ENCODE measurements at places on chromosomes 1 and 21. TPM values are rescaled to one million over a fixed set of nuclear protein-coding genes. Genes with fewer than 3 reads are reported as not detected.

OLFM3 gene
- total RNA-seq = not detected

MIS18A gene
- total RNA-seq = 4.0 TPM

PIGC gene
- 21.0 TPM for total RNA-seq

TIE1 gene
- 59.4 TPM for total RNA-seq

IER5 gene
- 32.0 TPM for total RNA-seq

JUN gene
- total RNA-seq = 112 TPM

KCNJ9 gene
- total RNA-seq = not detected

SPRR4 gene
- total RNA-seq = not detected

Measured in upper lobe of right lung (tissue), 1 donor.